Stomach (tissue), 19 donors: ENCODE measurements at places on chromosomes 4 and X. TPM values are rescaled to one million over a fixed set of nuclear protein-coding genes. Genes with fewer than 3 reads are reported as not detected.

GRCh38 chrX:74232859-74233258 lies 71.1 kb upstream of the ZCCHC13 start:
- H3K27ac ChIP-seq = no peak overlapping the region

GRCh38 chrX:86370927-86371326 lies 222.7 kb downstream of the DACH2 start:
- DNase-seq = no peak
- no peak overlapping the region for H3K4me3 ChIP-seq
- H3K27ac ChIP-seq = no peak overlapping the region
- no peaks in the 10 kb centered on the region for H3K4me1 ChIP-seq

DNA sequence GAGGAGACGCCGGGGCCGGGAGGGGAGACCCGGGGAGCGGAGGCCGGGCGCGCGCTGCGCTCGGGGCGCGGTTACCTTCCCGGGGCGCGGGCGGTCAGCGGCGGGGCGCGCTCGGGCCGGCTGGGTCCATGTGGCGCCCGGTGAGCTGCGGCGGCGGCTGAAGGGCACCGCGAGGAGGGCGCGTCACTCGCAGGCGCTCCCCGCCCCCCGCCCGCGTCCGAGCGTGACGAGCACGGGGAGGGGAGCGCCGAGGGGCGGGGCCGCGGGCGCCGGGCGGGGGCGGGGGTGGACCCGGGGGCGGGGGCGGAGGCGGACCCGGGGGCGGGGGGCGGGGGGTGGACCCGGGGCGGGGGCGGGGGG lies at the start of gene CPLX1:
TSS of gene CPLX1 (minus strand) at position 159 of the 360 bp plus-strand sequence. CDS start 1,607 bp downstream, outside the sequence.
- H3K27ac ChIP-seq = no peak within 1 kb of the TSS
- H3K27me3 ChIP-seq = peaks cover 26% of the 10 kb centered on the region
- H3K36me3 ChIP-seq = no peaks in the 10 kb centered on the region
- H3K4me1 ChIP-seq = peaks cover 24% of the 10 kb centered on the region
- peak within 1 kb of the TSS; percentile 57 for H3K4me3 ChIP-seq

GRCh38 chr4:147288512-147288911 lies 192.4 kb upstream of the EDNRA start:
- DNase-seq = no peak
- no peaks in the 10 kb centered on the region for H3K27me3 ChIP-seq
- no peaks in the 10 kb centered on the region for H3K4me1 ChIP-seq
- H3K36me3 ChIP-seq = no peaks in the 10 kb centered on the region

GRCh38 chr4:83851261-83852084 lies 315.6 kb downstream of the GPAT3 start:
- no peaks in the 10 kb centered on the region for H3K27me3 ChIP-seq
- H3K4me1 ChIP-seq = no peaks in the 10 kb centered on the region
- no peak overlapping the region for H3K27ac ChIP-seq

- DNase-seq = no peak
- H3K4me1 ChIP-seq = peaks cover 10% of the 10 kb centered on the region
- no peak overlapping the region for H3K4me3 ChIP-seq
- H3K27me3 ChIP-seq = no peaks in the 10 kb centered on the region
Measured at GRCh38 chr4:56788081-56788480, 33.4 kb downstream of the SPINK2 start.

DNA sequence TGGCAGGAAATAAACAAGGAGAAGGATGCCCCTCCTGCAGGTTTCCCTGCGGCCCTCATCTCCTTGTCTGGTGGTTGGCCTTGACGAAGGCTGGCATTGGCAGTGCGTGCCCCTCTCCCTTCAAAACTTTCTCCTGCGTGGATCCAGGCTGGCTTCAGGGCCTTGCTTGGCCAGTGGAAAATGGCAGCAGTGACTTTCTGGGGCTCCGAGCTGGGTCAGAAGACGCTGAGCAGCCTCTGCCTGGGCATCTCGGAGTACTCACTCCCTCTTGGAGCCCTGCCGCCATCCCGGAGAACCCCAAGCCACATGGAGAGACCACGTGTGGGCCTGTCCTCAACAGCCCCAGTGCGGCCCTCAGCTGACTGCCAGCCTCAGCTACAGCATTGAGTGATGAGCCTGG lies 39.5 kb downstream of the ADRA2C start:
- no peaks in the 10 kb centered on the region for H3K4me1 ChIP-seq
- H3K27me3 ChIP-seq = peaks cover 24% of the 10 kb centered on the region
- no peak overlapping the region for H3K27ac ChIP-seq
- no peaks in the 10 kb centered on the region for H3K36me3 ChIP-seq
- no peak overlapping the region for H3K4me3 ChIP-seq

DNA sequence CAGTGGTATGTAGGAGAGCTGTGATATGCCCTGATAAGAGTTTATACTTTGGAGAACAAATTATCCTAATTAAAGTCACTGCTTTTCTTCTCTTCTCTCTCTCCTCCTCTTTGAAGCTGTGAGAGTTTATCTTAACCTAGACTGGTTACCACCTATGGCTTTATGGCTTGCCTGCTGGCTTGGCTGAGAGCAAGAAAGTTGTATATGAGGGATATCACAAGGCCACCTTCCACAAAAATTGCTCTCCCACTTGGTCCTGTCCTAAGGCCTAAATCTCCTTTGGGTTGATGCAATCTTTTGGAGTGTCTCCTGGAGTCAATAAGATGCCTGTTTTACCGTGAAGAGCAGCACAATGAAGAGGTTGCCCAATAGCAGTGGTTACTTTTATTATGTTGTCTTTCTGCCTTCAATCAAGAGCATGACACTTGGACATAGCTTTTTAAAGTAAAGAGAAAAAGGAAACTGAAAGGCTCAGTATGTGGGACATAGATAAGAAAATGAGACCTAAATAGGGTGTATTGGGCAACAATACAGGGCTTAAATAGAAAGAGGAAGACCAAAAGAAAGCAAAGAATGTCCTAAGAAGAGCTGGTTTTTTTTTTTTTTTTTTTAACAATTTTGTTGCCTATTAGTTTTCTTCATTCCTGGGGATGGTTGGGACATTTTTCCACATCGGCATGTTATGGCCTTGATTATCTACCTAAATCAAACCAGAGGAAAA lies 9.2 kb downstream of the GUCY1A1 start:
- DNase-seq = no peak
- peak overlapping the region; percentile 62 for H3K27ac ChIP-seq
- peaks cover 19% of the 10 kb centered on the region for H3K4me1 ChIP-seq
- H3K27me3 ChIP-seq = no peaks in the 10 kb centered on the region
- H3K4me3 ChIP-seq = no peak overlapping the region
- H3K36me3 ChIP-seq = no peaks in the 10 kb centered on the region

GRCh38 chr4:159016593-159017024 lies 86.3 kb upstream of the RAPGEF2 start:
- H3K4me3 ChIP-seq = no peak overlapping the region
- peaks cover 12% of the 10 kb centered on the region for H3K4me1 ChIP-seq
- no peaks in the 10 kb centered on the region for H3K36me3 ChIP-seq
- DNase-seq = peak; percentile 48

DNA sequence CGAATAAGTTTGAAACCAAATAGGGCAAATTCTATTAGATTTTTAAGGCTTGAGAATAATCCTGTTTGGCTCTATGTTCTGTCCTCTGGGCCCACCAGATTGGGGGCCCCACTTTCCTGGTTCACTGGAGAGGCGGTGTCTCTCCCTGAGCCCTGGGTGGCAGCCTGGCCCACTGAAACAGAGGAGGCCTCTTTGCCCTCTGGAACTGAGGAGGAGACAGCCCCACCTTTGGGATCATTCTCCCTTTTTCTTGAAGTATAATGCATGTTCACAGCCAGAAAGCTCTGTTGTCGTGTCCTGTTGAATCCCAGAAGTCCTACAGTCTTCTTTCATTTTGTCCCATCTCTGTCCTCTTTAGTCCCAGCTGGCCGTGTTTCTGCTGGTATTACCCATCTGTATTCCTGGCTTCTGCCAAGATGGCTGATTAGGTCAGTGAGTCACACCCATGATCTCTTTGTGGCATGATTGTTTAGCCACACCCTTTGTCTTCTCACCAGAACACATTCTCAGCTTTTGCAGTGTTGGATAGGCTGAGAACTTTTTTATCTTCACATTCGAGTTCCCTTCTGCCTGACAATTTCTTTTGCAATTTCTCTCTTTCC lies 8.1 kb upstream of the TBC1D25 start:
- no peak for DNase-seq
- no peaks in the 10 kb centered on the region for H3K4me1 ChIP-seq
- H3K4me3 ChIP-seq = no peak overlapping the region
- no peaks in the 10 kb centered on the region for H3K27me3 ChIP-seq

- H3K4me3 ChIP-seq = no peak overlapping the region
- H3K36me3 ChIP-seq = no peaks in the 10 kb centered on the region
- no peak overlapping the region for H3K27ac ChIP-seq
- H3K27me3 ChIP-seq = no peaks in the 10 kb centered on the region
- DNase-seq = no peak
- H3K4me1 ChIP-seq = no peaks in the 10 kb centered on the region
Measured at GRCh38 chr4:179750374-179750773, 2308.1 kb upstream of the AGA start.

DNA sequence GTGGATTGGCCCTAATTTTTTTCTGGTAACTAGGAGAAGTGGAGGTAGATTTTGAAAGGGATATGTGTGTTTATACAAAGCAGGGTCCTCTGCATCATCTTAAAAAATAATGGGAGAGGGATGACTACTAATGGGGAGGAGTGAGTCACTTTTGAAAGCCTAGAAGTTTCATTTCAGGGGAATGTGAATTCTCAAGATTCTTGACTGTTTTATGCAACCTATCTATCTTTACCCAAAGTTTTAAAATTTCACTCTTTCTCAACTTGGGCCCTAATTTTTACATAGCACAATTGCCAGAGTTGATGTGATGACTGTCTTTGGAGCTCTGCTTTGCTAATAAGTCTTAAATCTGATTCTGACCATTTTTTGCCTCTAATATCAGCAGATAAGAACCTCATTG lies 445.2 kb downstream of the GRXCR1 start:
- H3K4me3 ChIP-seq = no peak overlapping the region
- no peak overlapping the region for H3K27ac ChIP-seq
- DNase-seq = no peak
- H3K27me3 ChIP-seq = no peaks in the 10 kb centered on the region

- no peak for DNase-seq
- H3K27me3 ChIP-seq = no peaks in the 10 kb centered on the region
- no peak overlapping the region for H3K4me3 ChIP-seq
- H3K4me1 ChIP-seq = no peaks in the 10 kb centered on the region
Measured at GRCh38 chr4:3234171-3235029, 14.6 kb upstream of the MSANTD1 start.

- no peak overlapping the region for H3K27ac ChIP-seq
- no peaks in the 10 kb centered on the region for H3K36me3 ChIP-seq
- no peaks in the 10 kb centered on the region for H3K4me1 ChIP-seq
Measured at GRCh38 chr4:87399148-87399547, 8.2 kb upstream of the HSD17B11 start.

ASB12 gene
- total RNA-seq = not detected

RPS6KA6 gene
- 10.6 TPM for total RNA-seq
